ENCODE measurements at places on chromosomes 6 and 20. TPM values are rescaled to one million over a fixed set of nuclear protein-coding genes. Genes with fewer than 3 reads are reported as not detected.

- H3K27me3 ChIP-seq: no peaks in the 10 kb centered on the region
- no peaks in the 10 kb centered on the region for H3K4me1 ChIP-seq
- no peak overlapping the region for H3K27ac ChIP-seq
- DNase-seq: no peak
Measured at GRCh38 chr6:157050537-157051265, 272.6 kb downstream of the TMEM242 start.

DNA sequence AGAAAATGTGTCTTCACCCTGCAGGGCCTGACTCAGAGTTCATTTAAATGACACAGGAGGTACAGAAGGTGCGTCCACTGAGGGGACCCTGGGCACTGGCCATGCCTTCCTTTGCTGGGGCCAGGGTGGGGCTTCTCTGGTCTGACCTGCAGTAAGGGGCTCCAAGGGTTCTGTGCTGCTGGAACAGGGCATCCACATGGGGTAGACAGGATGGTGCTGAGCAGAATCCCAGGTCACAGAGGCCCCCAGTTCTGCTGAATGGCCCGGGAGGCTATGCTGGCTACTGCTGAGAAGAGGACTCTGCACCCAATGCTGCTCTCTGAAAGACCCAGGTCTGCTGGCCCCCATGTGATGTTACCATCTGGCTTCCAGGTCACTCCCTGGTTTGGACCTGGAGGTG is 150.4 kb upstream of the GGTLC1 start:
- no peak overlapping the region for H3K4me3 ChIP-seq
- H3K27me3 ChIP-seq: no peaks in the 10 kb centered on the region
- H3K27ac ChIP-seq: no peak overlapping the region
- no peaks in the 10 kb centered on the region for H3K36me3 ChIP-seq

GRCh38 chr6:145332011-145332410 is 403.3 kb downstream of the EPM2A start:
- H3K4me1 ChIP-seq: no peaks in the 10 kb centered on the region
- no peak overlapping the region for H3K4me3 ChIP-seq
- H3K27me3 ChIP-seq: no peaks in the 10 kb centered on the region
- H3K36me3 ChIP-seq: no peaks in the 10 kb centered on the region
- no peak for DNase-seq

- H3K27ac ChIP-seq: no peak overlapping the region
- DNase-seq: peak; percentile 52
- no peaks in the 10 kb centered on the region for H3K27me3 ChIP-seq
- peaks cover 3% of the 10 kb centered on the region for H3K4me1 ChIP-seq
Measured at GRCh38 chr6:152089992-152090391, 282.5 kb downstream of the ESR1 start.

DNA sequence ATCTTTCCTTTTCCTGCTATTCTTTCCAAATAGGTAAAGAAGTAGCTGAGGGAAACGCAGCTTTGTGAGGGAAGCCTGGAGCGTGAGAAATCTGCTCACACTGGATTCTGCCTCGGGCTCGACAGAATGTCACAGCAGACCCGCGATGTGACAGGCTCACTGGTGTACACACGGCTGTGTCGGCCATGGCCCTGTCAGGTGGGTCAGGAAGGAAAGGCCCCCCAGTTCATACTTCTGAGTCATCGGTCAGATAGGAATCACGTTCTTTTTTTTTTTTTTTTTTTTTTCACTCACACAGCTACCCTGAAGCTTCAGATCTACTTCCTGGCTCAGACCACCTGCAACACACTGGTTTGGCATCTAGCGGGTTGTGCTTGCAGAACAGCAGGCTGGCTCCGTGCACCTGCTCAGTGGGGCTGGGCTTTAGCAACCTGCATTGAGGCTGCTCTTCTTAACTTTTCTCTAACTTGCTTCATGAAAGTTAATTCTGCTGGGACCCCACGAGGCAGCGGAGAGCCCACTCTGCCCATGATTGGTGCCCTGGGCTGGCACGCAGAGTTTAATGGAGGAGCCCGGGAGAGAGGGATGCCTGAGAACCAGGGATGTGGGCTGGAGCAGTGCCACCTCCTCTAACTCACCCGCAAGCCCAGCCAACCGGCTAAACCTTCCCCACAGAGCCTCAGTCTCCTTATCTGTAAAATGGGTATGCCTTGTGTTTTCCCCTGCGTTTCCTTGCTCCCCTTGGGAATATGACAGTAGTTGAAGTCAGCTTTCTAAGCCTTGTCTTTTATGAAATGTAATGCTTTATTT is 61.5 kb upstream of the FNDC1 start:
- no peaks in the 10 kb centered on the region for H3K4me1 ChIP-seq
- H3K27ac ChIP-seq: no peak overlapping the region
- no peak overlapping the region for H3K4me3 ChIP-seq
- no peak for DNase-seq
- peaks cover 2% of the 10 kb centered on the region for H3K27me3 ChIP-seq

- H3K4me1 ChIP-seq: no peaks in the 10 kb centered on the region
- no peaks in the 10 kb centered on the region for H3K36me3 ChIP-seq
- no peaks in the 10 kb centered on the region for H3K27me3 ChIP-seq
- H3K27ac ChIP-seq: no peak overlapping the region
- no peak for DNase-seq
Measured at GRCh38 chr20:16501301-16501700, 71.9 kb downstream of the KIF16B start.

GRCh38 chr20:36094497-36094896 is 60.0 kb upstream of the EPB41L1 start:
- no peaks in the 10 kb centered on the region for H3K36me3 ChIP-seq
- DNase-seq: peak; percentile 50
- peak overlapping the region; percentile 67 for H3K4me3 ChIP-seq
- H3K4me1 ChIP-seq: peaks cover 8% of the 10 kb centered on the region
- no peak overlapping the region for H3K27ac ChIP-seq

DNA sequence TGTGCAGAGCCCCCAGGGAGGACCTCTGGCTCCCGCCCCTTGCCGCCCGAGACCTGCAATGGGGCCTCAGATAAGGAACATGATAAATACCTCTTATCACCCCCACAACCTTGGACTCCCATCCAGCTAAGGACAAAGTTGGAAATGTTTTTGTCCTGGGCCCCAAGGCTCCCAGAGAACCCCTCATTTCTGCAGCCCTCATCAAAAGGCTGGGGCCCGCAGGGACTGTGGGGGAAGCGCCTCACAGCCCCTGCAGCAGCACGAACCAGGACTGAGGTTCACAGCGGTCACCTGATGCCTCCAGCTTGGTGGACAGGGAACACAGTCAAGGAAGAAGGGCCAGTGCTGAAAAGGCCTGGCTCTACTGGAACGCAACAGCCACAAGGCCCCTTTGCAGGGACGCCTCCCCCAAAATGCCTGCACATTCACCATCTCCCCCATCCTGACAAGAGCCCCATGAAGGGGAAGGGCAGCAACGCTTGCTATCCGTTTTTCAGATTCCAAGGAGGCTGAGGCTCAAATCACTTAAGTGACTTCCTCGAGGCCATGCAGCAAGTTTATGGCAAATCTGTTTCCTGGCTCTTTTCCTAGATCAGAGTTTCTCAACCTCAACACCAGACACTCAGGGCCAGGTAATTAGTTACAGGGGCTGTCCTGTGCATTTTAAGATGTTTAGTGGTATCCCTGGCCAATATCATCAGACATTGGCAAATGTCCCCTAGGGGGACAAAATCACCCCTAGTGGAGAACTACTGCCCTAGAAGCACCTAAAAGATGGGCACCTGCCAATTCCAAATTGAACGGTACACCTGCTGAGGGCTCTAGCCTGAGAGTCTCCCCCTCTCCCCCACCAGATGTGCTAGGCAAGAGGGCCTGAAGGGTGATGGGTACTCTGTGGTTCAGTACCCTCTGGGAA is 10.6 kb downstream of the TFEB start:
- no peak overlapping the region for H3K27ac ChIP-seq
- no peak for DNase-seq
- H3K36me3 ChIP-seq: no peaks in the 10 kb centered on the region
- H3K4me1 ChIP-seq: peaks cover 5% of the 10 kb centered on the region
- H3K4me3 ChIP-seq: no peak overlapping the region

DNA sequence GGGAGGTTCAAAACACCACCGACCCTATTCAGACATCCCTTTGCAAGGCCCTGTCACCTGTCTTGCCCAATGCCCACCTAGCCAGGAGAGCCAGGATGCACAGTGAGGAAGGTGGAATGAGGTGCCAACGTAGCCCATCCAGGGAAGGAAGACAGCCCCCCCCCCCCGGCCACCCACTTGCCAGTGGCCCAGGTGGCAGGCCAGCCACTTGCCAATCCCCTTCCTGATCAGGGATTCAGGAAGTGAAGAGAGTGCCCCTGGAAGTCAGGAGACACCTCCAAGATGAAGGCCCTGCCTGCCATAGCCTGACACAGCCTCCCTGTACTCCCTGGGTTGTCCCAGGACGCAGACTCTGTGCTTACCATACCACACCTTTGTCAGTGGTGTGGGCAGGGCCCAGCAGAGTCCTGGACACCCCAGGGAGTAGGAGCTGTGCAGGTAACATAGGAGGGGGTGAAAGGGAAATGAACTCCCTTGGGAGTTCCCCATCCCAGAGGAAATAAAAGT is 54.7 kb downstream of the MRPL14 start:
- no peaks in the 10 kb centered on the region for H3K36me3 ChIP-seq
- no peak for DNase-seq
- no peaks in the 10 kb centered on the region for H3K27me3 ChIP-seq
- peak overlapping the region; percentile 94 for H3K27ac ChIP-seq
- peaks cover 48% of the 10 kb centered on the region for H3K4me1 ChIP-seq
- H3K4me3 ChIP-seq: no peak overlapping the region

The CRIP3 gene
- total RNA-seq: 0.26 TPM

The BPIFB1 gene
- not detected for total RNA-seq

- peaks cover 9% of the 10 kb centered on the region for H3K4me1 ChIP-seq
- peak overlapping the region; percentile 98 for H3K27ac ChIP-seq
- peak; percentile 90 for DNase-seq
Measured at GRCh38 chr20:50192364-50193198, 2.0 kb downstream of the CEBPB start.

The TTLL9 gene
- not detected for total RNA-seq

- H3K36me3 ChIP-seq: no peaks in the 10 kb centered on the region
- peak overlapping the region; percentile 60 for H3K4me3 ChIP-seq
- peak overlapping the region; percentile 53 for H3K27ac ChIP-seq
- H3K27me3 ChIP-seq: no peaks in the 10 kb centered on the region
Measured at GRCh38 chr20:14336686-14337085, 726 bp downstream of the FLRT3 start.

DNA sequence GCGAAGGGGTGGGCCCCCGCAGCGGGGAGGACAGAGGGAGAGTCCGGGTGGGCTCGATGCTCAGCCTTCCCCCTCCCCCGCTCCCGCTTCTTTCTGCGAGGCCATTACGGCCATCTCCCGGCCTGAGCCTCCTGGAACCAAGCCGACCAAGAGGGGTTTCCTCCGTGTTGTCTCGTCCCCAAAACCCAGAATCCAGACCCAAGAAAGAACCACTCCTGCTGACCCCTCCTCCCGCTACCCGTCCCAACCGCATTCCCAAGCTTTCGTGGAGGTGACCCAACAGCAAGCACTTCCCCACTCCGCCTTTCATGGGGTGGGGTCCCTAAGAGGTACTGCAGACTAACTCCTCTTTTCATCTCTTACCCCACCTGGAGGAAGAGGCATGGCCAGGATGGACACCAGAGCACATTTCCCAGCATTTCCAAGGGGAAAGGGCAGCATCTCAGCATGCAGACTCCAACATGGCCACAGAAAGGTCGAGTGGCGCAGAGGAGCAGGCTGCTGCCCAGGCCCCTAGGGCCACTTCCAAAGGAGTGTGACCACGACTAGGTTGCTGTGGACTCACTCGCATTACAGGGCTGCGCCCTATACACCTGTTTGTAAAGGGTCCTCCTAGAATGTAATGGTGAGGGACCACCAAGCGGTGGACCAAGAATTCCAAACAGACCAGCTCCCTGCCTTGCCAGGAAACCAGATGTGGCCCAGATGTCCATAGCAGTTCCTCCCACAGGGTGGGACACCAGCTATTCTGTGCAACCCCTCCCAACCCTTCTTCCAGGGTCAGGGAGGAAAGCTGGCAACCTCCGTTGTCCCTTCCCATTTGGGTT is 53.4 kb downstream of the MRPL14 start:
- DNase-seq: no peak
- peak overlapping the region; percentile 77 for H3K27ac ChIP-seq
- no peaks in the 10 kb centered on the region for H3K27me3 ChIP-seq

All from fibroblast of lung (primary cell).